ENCODE measurements at places on chromosomes 1 and 21.

DNA sequence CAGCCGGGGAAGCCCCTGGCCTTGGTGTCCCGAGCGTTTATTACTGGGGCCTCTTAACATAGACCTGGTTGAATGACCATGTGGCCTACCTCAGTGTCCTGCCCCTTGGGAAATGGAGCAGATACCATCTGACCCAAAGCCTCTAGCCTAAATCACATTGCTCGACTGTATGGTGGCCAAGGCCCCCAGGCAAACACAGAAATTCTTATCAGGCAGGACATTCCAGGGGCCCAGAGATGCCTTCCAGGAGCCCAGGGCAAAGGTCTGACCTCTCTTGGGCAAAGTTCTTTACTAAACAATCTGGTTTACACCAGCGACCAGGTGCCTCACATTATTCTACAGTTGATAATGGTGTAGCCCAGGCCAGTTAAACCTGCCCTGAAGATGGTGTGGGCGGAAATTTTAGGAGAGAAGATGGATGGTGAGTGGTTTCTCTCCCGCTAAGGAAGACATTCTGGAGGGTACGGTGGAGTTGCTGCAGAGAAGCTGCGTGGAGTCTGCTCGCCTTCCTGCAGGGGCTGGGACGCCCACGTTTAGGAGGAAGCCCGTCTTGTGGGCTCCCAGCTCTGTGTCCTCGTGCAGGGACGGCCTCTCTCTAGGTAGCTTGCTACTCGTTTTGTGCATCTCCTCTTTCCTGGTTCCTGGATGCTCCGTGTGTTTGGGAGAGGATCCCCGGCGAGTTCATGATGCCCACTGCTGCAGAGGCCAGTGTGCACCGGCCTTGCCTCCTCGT lies 21.2 kb downstream of the AJAP1 start:
- DNase-seq: no peak

- peak; percentile 0 for DNase-seq
Measured at GRCh38 chr1:168031627-168032026, 94.8 kb upstream of the MPC2 start.

GRCh38 chr1:228415221-228415620 lies 1.4 kb downstream of the TRIM17 start:
- no peak for DNase-seq

DNA sequence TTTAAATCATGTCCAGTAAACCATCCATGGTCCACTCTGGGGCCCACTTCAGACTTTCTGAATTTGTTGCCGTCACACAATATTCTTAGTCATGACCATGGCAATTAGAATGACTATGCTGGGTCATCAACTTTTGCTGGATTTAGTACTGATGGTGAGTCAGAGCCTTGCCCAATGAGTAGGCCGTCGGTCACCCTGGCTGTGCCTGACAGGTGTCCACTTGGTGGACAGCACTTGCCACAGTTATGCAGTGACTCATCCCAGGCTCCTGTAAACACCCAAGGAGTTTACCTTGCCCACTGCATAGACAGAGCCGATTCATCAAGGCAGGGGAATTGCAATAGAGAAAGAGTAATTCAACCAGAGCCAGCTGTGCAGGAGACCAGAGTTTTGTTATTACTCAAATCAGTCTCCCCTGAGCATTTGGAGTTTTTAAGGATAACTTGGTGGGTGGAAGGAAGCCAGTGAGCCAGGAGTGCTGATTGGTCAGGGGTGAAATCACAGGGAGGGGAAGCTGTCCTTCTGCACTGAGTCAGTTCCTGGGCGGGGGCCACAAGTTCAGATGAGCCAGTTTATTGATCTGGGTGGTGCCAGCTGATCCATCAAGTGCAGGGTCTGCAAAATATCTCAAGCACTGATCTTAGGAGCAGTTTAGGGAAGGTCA lies 333.8 kb downstream of the PTPRU start:
- DNase-seq: no peak

- no peak for DNase-seq
Measured at GRCh38 chr1:27598902-27599528, 4.9 kb downstream of the AHDC1 start.

GRCh38 chr1:224632381-224632871 lies 16.3 kb downstream of the CNIH3 start:
- no peak for DNase-seq

DNA sequence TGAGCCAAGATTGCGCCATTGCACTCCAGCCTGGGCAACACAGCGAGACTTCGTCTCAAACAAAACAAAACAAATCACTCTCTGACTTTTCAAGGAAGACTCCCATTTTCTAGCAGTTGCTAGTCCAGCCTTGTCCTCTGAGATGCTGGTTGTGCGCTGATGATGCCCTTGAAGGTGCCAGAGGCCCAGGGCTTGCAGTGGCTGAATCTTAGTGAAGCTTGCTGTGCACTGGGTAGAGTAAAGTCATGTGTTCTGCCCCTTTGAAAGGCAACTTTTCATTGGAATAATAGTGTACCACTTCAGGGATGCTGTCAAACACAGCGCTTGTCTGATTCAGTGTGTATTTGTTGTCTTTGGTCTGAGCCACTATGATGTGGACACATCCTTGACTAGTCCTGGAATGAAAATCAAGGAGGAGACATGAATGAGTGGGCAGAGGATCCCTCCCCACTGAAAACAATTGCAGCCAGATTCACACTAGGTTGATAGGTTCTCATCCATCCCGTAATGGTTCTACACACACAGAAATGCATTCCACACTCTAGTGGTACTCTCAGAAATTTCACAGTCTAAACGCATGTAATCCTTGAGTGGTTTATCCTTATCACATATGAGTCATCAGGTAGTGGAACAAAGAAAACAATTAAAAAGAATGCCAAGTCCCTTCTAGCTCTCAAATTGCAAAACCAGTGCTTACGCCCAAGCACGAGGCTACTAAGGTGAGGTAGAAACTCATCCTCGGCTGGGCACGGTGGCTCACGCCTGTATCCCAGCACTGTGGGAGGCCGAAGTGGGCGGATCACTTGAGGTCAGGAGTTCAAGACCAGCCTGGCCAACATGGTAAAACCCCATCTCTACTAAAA lies 17.8 kb upstream of the TDRD10 start:
- no peak for DNase-seq

GRCh38 chr1:7572654-7573152 lies 198.4 kb upstream of the VAMP3 start:
- no peak for DNase-seq

DNA sequence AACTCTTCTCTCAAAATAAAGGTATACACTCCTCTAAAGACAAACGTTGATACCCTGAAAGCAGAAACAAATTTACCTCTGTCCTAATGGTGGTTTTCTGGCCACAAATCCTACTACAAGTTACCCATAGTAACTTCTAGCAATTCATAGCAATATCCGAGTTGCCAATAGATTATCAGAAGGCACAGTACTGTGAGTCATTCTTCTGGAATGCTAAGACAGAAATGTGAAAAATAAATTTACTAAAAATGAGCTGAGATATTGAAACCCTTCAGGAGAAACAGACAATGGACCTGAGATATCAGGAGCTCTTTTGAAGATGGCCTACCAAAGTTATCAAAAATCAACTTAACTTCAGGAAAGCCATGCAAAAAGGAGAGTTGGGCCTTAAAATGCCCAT lies 715.0 kb upstream of the ADAMTS5 start:
- no peak for DNase-seq

DNA sequence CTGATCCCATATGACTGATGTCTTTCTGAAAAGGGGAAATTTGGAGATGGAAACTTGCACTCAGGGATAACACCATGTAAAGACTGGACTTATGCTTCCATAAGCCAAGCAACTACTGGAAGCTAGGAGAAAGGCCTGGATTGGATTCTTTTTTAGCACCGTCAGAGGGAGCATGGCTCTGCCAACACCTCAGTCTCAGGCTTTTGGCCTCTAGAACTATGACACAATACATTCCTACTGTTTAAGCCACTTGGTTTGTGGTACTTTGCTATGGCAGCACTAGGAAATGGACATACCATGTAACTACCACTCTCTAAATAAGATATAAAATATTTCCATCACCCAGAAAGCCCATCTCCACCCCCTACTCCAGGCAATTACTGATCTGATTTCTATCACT lies 139.7 kb downstream of the CYYR1 start:
- DNase-seq: no peak

- DNase-seq: no peak
Measured at GRCh38 chr1:217274927-217275654, 355.8 kb downstream of the GPATCH2 start.

GRCh38 chr21:44253832-44254710 lies 7.6 kb downstream of the DNMT3L start:
- DNase-seq: peak; percentile 16

- DNase-seq: no peak
Measured at GRCh38 chr1:79859212-79859948, 852.9 kb upstream of the ADGRL4 start.

DNA sequence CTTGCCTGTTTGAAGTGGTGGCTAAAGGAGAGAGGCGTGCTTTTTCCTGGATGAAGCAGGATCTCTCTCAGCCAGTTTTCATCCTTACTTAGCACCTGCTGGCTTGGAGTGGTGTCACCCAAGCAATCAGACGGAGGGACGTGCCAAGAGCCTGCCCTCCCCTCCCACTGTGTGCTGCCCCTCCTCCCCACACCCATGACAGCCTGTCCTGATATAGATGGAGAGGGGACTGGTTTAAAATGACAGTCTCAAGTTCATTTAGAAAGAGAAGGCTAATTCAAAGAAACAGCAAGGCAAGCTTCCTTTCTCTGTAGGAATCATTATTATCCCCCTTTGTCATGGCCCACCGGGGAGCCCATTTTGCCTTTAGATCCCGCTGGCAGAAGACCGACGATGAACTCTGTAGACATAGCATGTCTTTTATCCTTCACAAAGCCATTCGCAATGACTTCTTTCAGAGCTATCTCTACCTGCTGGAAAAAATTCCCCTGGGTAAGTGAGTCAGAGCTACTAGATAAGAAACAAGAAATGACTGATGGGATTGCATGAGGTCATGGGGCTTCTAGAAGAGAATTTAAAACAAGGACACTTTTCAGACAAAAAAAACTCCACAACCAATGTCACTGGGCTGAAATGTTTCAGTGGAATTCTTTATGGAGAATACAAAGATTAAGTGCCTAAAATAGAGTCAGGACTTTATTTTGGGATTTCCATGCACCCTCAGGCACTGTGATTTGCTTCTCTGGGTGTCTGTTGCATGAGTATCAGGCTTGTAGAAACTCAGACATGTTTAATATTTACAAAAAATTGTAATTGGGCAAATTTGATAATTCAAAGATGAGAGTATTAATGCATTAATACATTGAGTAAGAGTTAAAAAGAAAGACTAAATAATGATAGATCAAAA lies at the start of gene NTMT2:
NTMT2 (plus strand) TSS at position 190 of the 907 bp plus-strand sequence; CDS start at position 339, 149 bp downstream.
- no peak for DNase-seq

DNA sequence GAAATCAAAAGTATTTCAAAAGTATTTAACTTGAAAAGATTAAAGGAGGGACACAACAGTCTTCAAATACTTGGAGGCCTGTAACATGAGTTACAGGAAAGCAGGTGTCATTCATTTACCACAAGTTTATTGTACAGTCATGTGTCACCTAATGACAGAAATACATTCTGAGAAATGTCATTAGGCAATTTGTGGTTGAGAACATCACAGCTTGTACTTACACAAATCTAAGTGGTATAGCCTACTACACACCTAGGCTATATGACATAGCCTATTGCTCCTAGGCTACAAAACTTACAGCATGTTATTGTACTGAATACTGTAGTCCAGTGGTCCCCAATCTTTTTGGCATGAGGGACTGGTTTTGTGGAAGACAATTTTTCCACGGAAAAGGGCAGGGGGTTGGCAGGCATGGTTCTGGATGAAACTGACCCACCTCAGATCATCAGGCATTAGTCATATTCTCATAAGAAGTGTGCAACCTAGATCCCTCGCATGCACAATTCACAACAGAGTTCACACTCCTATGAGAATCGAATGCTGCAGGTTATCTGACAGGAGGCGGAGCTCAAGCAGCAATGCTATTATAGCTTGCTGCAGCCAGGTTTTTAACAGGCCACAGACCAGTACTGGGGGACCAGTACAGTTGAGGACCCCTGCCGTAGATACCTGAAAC lies 25.0 kb upstream of the PHTF1 start:
- peak; percentile 45 for DNase-seq

DNA sequence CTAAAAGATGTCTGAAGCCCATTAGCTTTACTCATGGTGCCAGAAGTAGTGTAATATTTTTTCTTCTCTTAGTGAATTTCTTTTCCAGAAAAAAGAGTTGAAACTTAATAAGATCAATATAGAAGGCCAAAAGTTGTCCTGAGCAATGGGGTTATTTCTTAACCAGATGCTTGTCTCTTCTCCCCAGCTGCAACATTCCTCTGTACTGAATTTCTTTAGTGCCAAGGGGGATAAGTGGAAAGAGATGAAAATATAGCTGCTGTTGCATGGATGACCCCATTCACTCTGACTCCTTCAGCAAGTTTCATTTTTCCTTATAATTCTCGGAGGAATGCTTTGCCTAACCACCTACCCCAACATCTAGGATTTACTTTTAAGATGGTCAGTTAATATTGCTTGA lies 675.0 kb downstream of the USP25 start:
- DNase-seq: no peak

- DNase-seq: no peak
Measured at GRCh38 chr1:95108792-95109191, 8.4 kb upstream of the TLCD4 start.

DNA sequence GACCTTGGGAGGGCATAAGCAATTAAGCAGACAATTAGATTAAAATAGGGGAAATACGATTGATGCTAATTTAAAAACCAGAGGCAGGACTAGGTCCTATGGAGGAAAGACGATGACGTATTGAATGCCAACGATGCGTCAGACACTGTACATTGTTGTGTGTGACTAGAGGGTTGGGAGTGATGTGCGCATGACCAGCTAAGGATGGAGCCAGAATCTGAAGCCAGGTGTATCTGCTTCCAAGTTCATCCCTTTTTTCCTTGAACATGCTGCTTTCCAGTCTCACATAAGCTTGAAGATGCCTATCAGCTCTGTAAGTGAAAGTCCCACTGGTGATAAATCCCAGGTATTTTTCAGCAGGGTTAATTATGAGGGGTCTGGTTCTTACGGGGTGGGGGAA lies 576.2 kb downstream of the MATN1 start:
- DNase-seq: no peak

GRCh38 chr1:78143152-78143551 lies 97.4 kb downstream of the GIPC2 start:
- DNase-seq: peak; percentile 1

GRCh38 chr1:177171536-177172123 lies 872 bp downstream of the BRINP2 start:
- no peak for DNase-seq

- DNase-seq: no peak
Measured at GRCh38 chr1:213817156-213817555, 170.6 kb upstream of the PROX1 start.

DNA sequence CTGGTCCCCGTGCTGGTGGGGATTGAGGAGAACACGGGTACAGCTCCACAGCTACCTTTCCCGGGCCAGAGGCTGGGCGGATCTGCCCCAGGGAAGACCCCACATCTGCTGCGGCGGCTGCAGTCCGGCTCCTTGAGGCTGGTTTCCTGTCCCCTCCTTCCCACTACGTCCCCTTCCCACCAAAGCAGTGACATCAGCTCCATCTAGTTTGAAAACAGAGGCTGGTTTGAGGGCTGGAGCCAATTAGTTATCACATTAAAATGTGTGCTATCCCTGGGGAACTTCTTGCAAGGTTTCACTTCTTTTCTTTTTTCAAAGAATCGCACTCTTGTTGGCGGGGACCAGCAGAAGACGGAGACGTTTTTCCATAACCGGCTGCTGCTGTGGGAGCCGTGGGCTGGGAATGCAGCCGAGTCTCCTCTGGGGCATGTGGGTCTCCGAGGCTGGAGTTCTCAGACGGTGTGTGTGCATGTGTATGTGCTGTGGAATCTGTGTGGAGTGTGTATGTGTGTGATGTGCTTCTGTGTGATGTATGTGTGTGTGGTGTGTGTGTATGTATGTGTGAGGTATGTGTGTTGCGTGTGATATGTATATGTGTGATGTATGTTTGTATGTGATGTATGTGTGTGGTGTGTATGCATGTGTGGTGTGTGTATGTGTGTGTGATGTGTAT lies 8.9 kb upstream of the PCBP3 start:
- no peak for DNase-seq
